Cerebellar cortex (tissue), 1 donor: ENCODE measurements at places on chromosomes 4 and X.

- no peak for DNase-seq
Observed at GRCh38 chrX:133475521-133475920, 60.2 kb upstream of the GPC4 start.

GRCh38 chr4:64967286-64967685, 558.0 kb upstream of the TECRL start:
- DNase-seq = no peak

DNA sequence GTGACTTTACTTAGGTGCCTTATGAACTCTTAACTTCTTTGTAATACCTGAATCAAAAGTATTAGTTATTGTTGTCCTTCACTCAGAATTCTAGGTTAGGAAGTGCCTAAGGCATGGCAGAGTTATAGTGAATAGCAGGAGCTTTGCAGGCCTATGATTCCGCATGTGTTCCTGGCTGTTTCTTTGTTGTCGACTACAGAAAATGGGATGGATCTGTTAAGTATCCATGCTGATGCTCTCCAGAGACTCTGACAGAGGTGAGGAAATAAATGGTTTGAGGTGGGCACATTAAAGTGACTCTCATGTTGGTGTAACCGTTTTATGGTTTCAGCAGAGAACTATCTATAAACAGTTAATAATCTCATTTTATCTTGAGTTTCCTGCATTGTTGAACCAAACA, 1601.3 kb downstream of the PCDH7 start:
- no peak for DNase-seq

DNA sequence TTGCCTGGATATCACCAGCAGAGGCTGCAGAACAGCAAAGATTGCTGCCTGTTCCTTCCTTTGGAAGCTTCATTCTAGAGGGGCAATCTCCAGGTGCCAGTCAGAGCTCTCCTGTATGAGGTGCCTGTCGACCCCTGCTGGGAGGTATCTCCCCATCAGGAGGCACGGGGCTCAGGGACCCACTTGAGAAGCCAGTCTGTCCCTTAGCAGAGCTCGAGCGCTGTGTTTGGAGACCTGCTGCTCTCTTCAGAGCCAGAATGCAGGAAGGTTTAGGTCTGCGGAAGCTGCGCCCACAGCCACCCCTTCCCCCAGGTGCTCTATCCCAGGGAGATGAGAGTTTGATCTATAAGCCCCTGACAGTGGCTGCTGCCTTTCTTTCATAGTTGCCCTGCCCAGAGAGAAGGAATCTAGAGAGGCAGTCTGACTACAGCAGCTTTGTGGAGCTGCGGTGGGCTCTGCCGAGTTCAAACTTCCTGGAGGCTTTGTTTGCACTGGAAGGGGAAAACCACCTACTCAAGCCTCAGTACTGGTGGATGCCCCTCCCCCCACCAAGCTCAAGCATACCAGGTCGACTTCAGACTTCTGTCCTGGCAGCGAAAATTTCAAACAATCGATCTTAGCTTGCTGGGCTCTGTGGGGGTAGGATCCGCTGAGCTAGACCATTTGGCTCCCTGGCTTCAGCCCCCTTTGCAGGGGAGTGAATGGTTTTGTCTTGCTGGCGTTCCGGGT, 57.9 kb downstream of the DKK2 start:
- no peak for DNase-seq

- no peak for DNase-seq
Observed at GRCh38 chr4:1379801-1380331, 26.4 kb downstream of the NKX1-1 start.

GRCh38 chr4:7041801-7042502, 1.2 kb upstream of the TADA2B start:
- peak; percentile 58 for DNase-seq
